ENCODE measurements at places on chromosomes 2 and 18.
A peak's percentile ranks its signal among the peaks of the same experiment; 100 is the strongest.

DNA sequence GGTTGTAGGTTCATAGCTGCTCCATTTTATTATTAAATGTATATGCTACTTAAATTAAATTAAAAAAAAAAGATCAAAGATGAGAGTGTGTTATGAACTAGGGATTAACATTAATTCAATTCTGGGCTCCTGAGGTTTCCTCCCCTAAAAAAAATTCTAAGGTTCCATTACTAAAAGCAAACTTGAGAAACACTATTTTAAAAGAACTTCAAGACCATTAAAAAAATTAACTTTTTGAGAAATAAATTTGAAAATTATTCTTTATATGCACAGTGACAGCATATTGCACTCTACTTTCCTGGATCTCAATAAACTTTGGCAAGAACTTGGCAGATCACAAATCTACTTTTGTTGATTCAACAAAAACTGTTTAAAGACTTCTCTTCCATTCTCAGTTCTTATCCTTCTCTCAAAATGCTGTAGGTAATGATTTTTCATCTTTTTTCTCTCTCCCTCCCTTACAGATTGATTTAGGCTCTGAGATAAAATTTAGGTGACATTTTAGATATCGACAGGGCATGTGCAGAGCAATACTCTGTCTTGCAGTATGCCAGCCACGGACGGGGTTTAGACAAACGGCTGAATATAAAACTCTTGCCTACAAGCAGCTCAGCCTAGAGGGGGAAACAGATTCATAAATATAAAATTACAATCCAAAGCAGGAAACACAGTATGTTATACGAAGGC lies 592 bp upstream of the MARS2 start:
- no peak for DNase-seq

DNA sequence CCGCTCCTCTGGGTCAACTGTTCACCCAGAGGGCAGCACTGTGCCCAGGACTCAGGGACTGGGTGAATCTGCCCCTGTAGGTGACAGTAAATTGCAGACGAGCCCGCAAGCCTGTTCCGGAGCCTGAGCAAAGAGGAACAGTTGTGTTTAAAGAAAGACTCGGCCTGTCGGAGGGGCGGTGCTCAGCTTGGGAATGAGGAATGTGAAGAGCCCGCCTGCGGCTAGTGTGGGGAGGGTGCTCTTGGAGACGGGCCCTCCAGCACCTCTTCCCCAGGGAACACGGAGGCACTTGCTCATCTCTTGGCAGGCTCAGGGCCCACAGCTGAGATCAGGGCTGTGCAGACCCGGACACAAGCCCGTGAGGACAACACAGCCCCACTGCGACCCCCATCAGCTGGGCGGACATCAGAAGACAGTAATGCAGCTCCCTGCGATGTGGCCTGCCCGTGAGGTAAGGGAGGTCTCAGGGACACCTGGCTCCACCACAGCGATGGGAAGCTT lies 299.0 kb downstream of the NDUFA10 start:
- DNase-seq, result no peak

DNA sequence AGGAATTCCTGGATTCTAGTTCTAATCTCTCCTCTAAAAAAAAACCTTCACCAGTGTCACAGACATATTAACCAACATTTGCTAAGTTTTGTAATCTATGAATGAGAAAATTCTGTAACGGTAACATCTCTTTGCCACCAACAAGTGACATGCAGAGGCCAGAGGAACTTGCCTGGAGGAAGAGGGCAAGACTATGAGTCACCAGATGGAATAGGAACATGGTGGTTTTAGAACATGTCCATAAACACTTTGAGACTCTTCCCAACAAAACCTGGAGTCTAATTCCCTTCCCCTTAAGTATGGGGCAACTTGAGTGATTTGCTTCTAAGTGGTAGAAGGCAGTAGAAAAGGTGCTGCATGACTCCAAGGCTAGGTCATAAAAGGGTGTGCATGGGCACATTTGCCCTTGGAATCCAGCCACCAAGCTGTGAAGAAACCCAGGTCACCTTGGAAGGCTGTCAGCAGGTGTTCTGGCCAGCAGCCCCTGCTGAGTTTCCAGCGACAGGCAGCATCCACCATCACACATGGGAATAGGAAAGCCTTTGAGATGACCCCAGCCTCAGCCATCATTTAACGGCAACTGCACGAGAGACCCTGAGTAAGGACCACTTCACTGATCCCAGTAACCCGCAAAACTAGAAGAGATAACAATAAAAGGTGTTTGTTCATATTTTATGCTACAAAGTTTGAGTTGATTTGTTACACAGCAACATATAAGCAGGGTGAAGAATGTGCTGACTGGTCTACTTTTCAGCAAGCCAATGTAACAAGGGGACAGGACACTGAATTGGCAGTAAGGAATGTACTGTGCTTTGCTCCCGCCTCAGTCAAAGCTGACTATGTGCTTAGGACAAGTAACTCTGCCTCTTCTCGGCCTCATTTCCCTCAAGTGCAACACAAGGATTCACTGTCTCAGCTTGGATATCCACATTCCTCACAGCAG lies 90.6 kb downstream of the SKA1 start:
- DNase-seq, result no peak

DNA sequence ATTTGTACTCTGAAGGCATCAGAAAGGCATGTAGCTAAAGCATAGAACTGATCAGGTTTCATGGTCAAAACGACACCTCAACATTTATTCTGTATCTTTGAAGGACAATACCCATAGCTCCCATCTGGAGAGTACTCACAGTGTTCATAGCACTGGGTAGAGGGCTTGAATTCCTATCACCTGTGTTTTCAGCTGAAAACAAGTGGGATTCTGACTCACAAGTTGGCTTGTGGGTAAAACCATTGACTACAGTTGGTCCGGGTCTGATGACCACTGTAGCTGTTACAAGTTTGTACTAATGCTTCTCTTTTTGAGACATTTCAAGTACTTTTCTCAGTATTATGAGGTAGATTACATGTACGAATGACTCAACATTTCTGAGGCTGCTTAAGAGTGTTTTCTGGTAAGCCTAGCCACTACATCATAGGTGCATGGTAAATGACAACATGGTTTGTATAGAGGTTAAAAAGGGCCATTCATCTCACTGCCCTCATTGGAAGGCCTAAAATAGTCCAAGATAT lies 68.6 kb upstream of the PELI1 start:
- peak; percentile 40 for DNase-seq

GRCh38 chr2:238689331-238689730 lies 158.6 kb upstream of the TWIST2 start:
- DNase-seq, result no peak

DNA sequence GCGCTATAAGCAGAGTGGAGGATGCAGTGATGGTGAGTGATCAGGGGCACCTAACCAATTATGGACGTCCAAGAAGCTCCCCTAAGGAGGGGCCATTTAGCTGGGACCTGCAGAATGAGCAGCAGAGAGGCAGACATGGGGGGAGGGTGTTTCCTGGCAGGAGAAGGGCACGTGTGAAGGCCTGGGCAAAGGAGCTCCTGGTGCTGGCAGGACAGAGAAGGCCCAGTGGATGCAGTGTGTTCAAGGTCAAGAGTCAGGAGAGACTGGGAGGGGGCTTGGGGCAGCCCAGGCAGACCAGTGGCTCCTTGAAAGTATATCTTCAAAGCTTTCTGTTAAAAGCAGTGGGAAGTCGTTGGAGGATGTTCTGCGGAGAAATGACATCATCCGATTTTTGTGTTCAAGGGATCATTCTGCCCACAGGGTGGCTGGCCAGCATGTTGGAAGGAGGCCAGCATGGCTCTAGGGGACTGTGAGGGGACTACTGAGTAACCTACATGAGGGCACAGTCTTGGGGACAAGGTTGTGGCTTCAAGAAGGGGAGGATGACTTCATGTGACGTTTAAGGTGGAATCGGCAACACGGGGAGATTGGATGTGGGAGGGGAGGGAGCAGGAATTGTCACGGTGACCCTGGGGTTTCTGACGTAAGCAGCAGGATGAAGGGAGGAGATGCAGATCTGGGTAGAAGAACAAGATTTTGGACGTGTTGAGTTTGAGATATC lies 9.0 kb upstream of the CIB4 start:
- DNase-seq, result no peak

Measured in SW480 (cell line).